Activated gamma-delta T cell treated with Interleukin-2 at 50 U/mL for 16 hours (primary cell): ENCODE measurements at places on chromosomes 7 and 10.
A peak's percentile ranks its signal among the peaks of the same experiment; 100 is the strongest.

DNA sequence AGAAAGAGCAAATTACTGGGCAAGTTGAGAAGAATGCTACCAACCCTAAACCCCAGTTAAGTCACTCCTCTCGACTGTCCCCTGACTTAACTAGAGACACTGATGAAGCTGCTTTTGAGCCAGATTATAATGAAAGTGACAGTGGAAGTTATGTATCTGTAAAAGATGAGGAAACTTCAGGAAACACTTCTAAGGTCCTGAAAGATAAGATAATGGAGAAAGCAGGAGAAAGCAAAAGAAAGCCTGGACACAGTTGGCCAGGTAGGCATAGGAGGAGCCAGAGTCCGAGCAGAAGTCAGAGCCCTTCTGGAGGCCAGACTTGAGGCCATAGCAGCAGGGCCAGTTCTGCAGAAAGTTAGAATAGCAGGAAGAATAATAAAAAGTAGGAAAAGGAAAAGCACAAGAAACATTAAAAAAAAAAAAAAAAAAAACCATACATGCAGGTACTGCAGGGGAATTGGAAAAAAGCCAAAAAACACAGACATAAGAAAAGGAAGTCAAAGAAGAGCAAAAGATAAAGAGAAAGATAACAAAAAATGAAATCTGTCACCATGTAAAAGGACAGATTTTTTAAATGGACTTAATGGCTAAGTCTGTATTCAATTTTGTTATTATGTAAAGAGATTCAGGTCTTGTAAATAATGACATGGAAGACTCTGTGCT, 101.0 kb upstream of the KCNMA1 start:
- no peak for DNase-seq

GRCh38 chr10:102354451-102354850, 41.1 kb upstream of the NFKB2 start:
- no peak for DNase-seq

DNA sequence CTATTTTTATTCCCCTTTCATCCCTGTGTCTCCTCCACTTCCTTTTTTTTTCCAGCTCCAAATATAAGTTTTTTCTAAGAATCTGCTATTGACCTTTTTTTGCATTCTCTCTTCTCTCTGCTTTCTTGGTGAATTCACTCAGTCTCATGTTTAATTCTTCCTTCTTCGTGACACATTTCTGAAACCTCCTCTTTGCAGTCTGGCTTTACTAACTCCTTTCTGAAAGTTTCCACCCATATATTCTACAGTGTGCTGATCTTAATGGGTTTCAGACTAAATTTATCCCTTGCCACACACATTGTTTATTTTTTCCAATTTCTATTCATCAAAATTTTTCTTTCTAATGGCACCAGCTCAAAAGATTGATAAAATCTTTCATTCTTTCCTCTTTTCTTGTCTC, 47.8 kb upstream of the CALD1 start:
- no peak for DNase-seq

GRCh38 chr10:106947643-106948042, 216.9 kb downstream of the SORCS1 start:
- no peak for DNase-seq

DNA sequence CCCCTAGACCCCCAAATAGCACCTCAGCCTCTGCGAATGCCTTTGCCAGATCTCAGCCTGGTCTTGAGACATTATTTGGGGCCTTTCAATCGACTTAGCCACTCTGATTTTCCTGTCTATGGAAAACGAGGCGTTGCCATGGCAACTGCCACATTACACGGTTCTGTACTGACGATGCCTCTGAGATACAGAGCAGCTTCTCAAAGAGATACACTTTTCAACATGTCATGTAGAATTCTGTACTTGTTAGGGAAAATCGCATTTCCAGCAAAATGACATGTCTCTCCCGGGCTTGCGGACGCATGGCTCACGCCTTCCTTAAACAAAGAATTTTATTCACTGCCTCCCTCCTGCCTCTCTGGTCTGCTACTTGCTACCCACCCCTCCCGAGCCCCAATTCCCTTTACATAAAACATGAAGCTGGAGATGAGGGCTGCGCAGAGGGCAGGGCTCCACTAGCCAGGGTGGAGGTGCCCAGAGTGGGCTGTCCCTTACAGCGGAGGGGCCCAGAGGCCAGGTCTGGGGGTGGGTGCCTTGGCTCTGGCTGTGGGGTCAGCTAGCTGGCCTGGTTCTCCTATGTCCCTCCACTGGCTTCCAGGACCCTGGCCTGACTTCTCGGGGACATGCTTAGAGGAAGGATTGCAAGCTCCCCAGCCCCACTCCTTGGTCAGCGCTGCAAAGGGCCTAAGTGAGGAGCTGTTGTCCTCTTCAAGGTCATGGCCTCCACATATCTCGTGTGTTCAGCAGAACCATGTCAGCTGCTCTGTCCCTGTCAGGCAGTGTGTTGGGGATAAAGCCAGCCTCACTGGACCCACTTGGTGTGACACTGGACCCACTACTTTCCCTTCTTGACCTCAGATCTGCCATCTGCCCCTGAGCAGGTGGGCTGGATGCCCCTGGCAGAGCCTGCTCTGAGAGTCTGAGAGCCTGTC, 342.5 kb downstream of the RPS24 start:
- DNase-seq = no peak

GRCh38 chr7:129667116-129667515, 55.6 kb downstream of the NRF1 start:
- no peak for DNase-seq

- DNase-seq = no peak
These were observed 52.8 kb downstream of the ASB13 start for GRCh38 chr10:5613481-5614154.

DNA sequence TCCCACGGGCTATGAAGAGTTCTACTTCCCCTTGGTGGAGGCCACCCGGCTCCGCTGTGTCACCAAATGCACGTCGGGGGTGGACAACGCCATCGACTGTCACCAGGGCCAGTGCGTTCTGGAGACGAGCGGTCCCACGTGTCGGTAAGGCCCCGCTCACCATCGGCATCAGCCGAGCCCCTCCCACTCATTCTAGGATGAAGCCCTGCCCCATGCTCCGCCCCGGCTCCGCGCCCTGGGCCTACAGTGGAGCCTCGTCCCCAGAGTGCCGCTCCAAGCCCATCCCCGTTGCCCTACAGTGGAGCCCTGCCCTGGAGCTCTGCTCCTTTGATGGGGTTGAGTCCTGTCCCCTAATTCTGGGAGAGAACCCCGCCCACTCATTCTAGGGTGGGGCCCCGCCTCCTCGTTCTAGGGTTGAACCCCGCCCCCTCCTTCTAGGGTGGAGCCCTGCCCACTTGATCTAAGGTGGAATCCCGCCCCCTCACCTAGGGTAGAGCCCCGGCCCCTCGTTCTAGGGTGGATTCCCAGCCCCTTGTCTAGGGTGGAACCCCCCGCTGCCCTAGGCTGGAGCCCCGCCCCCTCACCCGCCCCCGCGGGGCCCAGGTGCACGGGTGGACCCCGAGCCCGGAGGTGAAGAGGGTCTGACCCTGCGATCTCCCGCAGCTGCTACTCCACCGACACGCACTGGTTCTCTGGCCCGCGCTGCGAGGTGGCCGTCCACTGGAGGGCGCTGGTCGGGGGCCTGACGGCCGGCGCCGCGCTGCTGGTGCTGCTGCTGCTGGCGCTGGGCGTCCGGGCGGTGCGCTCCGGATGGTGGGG, 3.4 kb upstream of the MUC12 start:
- peak; percentile 66 for DNase-seq

GRCh38 chr10:121240556-121240955, 357.7 kb downstream of the FGFR2 start:
- no peak for DNase-seq

DNA sequence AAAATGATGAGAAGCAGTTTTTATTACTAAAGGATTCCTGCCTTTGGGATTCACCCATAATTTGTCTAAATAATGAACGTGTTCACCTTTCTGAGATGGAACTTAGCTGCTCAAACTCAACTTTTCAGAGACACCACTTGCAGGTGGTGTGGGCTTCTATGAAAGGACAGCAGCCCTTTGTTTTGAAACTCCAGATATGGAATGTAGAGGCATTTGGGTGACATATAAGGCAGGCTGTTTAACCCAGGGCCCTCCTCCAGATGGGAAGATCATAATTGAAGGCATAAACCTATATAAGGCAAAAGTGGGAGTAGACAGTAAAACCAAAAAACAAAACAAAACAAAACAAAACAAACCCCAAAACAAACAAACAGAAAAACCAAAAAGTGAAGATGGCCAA, 11.9 kb upstream of the HUS1 start:
- no peak for DNase-seq

DNA sequence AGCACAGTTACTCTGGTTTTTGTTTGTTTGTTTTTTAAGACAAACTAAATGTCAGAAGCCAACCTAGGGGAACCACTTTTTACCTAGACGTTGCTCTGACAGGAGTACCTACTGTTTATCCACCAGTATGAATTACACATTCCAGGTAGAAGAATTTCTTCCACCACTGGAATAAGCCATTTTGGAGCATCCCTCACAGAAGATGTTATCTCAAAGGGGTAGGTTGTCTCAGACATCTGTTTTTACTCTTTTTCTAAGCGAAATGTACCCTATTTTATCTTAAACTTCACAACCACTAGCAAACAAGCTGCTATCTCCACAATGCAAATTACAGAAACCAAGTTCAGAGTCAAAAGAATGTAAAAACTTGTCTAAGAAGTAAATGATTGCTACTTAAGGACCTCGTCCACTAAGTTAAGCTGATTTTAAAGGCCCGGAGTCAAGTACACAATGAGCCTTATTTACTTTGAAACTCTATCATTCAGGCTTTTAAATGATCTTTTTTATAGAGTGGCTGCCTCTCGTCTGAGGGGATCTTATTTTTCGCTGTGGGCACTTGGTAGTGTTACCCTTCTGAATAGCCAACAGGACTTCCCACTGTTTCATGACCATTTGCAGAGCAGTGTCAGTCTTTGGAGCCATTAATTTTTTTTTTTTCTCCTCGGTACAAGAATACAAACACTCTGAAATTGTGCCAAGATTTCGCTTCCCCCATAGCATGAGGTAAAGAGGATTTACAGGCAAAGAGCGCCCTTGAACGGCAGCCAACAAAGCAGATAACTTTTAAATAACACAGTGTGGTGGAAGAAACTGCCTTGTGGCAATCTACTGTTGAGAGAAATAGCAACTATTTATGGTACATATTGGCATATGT, 15.7 kb upstream of the ARMC3 start:
- DNase-seq = no peak

- no peak for DNase-seq
These were observed 180.8 kb upstream of the TNS3 start for GRCh38 chr7:47762746-47763062.

GRCh38 chr7:151304856-151305255, 36.8 kb upstream of the NUB1 start:
- no peak for DNase-seq
